ENCODE measurements at places on chromosomes 5 and 9.

DNA sequence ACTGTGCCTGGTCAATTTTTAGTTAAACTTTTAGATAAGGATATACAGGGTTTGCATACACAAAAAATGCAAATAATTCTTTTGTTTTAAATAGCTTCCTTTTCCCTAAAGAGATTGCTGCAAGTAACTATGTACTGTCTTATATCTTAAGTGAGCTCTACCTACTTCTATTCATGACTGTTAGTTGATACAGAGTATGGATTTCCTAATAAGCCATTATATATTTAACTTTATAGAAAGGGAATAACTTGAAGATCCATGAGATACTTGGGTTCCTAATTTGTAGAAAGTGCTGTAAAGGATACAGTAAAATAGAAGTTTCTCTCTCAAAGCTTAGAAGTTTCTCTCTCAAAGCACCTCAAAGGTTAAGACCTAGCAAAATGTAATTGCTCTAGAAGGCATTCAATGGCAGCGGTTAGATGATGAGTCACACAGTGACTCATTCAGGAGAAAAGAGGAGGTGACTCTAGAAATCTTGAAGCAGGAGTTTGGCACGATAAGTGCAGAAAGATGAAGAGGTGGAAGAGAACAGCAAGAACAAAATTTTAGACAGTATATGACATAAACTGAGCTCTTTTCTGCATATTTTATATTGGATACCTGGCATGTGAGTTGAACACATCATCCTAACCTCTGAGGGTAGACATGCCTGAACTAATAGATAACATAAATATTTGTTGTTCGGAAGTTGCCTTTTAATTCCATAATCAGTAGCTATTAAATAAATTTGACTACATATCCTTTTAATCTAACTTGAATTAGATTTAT lies 5.5 kb upstream of the DNAJC21 start:
- peak; percentile 72 for DNase-seq

- no peak for DNase-seq
Measured at GRCh38 chr5:138545919-138546562, 3.0 kb upstream of the ETF1 start.

- no peak for DNase-seq
Measured at GRCh38 chr5:91266184-91266705, 116.9 kb downstream of the ARRDC3 start.

GRCh38 chr5:145553177-145553576 lies 282.0 kb downstream of the PRELID2 start:
- no peak for DNase-seq

DNA sequence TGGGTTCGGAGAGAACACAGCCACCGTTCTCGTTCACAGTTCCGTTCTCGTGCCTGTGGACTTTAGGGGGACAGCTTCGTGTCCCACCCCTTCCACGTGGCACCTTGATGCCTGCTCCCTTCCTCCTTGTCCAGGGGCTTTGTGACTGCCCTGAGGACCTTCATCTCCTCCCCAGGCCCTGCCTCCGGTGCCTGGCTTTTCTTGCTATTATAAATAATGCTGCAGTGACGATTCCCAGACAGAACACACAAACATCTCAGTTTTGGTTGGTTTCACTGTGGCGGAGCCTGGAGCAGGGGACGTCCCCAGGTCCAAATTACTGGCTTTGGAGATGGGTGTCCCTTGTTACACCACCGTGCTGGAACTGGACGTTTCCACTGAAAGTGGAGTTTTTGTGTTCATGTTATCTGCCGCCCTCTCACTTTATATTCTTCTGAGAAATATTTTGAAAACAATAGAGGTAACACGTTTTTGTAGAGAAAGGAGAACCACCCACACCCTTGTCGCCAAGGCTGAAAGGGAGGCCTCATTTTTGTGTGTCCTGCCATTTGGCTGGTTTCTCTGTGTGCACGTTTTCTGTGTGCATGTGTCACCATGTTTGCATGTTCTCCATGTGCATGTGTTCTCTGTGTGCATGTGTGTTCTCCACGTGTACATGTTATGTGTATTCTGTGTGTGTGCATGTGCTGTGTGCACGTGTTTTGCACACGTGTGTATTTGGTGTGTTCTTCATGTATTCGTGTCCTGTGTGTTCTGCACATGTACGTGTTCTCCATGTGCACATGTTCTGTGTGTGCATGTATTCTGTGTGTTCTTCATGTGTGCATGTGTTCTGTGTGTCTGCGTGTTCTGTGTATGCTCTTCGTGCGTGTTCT lies 24.2 kb downstream of the WNK2 start:
- DNase-seq, result no peak

- DNase-seq, result no peak
Measured at GRCh38 chr9:100466829-100467221, 6.1 kb upstream of the TMEFF1 start.

DNA sequence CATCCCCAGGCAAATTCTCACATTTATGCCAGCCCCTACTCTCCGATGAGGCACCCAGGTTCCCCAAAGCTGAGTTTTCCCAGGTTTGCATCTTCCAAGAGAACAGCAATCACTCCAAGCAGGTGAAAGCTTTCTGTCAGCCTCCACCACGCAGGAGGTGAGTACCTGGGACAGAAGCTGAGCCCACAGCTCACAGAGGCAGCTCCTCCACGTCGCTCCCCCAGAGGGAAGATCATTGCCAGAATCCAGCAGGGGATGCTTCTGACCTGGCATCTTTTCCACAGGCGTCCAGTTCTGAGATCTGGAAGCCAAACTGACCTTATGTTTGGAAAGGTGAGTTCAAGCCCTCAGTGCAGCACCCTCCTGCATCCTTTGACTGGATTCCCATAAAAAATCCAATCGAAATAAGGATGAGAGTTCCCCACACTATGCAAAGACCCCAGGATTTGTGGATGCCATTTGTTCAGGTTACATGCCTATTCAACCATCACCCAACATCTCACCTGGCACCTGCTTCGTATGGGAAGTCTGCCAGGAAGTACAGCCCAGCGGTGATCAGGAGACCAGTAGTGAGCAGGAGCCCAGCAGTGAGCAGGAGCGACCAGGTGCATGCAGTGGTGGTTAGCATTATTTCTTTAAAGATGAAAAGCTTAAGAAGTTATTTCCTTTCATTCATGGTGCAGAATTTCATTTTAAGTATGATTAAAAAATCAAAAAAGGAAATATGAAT lies 47.4 kb upstream of the OLFM1 start:
- DNase-seq, result no peak

- no peak for DNase-seq
Measured at GRCh38 chr5:23289162-23289561, 218.2 kb upstream of the PRDM9 start.

DNA sequence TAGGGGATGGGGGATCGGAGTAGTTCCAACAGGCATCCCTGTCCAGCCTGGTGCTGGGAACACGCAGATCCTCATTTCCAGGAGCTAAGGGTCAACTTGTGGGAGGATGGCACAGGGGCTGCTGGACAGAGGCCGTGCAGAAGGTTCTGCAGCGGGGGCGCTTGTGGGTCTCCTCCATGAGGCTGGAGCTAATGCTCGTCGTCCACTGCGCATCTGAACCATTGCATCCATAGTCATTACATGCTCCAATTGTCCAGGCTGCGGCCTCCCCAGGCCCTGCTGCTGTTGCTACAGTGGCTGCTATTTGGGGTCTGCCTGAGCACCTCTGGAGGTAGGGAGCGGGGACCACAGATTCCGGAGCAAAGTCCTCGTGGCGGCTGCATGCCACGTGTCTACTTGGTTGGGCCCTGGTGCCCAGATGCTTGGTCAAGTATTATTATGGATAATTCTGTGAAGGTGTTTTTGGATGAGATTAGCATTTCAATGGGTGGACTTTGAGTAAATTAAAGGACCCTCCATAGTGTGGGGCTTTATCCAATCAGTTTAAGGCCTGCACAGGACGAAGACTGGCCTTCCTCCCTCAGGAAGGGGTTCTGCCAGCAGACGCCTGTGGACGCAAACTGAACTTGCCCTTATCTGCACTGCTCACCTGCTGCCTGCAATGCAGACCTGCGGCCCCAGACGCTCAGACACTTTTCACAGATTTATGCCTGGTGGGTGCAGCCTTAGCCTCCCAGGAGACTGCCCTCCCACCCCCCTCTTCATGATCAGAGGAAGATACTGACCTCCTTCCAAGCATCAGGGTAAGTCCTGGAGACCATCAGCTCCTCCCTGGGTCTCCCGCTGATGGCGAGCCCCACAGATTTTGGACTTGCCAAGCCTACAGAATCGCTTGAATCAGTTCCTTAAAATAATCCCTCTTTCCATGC lies 127.5 kb upstream of the IRX4 start:
- no peak for DNase-seq

DNA sequence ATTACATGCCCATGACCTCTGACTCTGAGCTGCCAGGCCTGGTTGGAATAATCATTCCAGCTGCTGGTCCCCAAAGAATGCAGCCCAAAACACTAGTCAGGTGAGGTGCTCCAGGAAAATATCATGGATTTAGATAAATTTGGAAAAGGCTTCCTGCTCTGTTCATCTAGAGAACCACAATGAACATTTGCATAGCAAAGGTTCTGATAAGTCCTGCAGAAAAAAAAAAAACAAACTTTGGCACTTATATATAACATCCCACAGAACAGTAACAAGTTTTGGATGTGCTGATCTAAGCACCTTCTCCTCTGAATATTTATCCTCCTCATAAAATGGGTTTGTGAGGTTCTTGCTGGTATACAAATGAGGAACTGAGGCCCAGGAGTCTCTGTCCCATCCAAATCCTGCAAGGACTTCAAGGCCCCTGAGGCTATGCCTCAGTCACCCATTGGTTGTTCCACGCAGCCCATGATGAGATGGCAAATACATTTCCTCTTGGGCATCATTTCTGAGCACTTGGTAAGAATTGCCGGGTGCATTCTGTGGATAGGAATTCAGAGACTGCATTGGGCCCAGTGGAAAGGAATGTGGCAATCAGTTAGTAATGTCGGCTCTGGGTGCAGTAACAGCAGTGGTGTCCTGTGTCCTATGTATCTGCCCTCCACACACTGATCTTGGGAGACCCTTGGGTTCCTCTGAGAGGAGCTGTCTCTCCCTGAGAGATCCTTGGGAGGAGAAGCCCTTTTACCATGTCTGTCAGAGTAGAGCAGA lies 73.4 kb upstream of the ASS1 start:
- no peak for DNase-seq

- no peak for DNase-seq
Measured at GRCh38 chr5:56025151-56025885, 30.6 kb upstream of the IL6ST start.

DNA sequence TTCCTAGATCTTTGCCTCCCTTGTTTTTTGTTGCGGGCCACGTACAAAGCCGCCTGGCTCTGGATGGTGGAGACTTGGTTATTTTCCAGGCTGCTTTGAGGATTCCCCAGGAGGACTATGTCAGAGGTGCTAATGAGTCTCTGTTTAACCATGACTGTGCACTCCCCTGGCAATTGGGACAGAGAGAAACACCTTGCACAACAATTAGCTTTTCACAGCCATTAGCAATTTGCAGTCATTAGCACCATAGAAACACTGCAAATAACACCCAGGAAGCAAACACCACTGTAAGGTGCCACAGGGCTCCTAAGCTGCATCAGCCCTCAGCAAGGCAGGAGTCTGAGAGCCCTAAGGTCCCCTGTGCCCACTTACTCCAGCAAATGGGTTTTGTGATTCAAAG lies 201.0 kb upstream of the VLDLR start:
- no peak for DNase-seq

GRCh38 chr9:91148306-91148705 lies 213.4 kb downstream of the AUH start:
- DNase-seq, result no peak

- no peak for DNase-seq
Measured at GRCh38 chr5:16936989-16937438, 926 bp upstream of the MYO10 start.

GRCh38 chr9:117359910-117360309 lies 54.9 kb downstream of the ASTN2 start:
- DNase-seq, result no peak

GRCh38 chr9:92737611-92738299 lies 26.9 kb downstream of the BICD2 start:
- DNase-seq, result no peak

DNA sequence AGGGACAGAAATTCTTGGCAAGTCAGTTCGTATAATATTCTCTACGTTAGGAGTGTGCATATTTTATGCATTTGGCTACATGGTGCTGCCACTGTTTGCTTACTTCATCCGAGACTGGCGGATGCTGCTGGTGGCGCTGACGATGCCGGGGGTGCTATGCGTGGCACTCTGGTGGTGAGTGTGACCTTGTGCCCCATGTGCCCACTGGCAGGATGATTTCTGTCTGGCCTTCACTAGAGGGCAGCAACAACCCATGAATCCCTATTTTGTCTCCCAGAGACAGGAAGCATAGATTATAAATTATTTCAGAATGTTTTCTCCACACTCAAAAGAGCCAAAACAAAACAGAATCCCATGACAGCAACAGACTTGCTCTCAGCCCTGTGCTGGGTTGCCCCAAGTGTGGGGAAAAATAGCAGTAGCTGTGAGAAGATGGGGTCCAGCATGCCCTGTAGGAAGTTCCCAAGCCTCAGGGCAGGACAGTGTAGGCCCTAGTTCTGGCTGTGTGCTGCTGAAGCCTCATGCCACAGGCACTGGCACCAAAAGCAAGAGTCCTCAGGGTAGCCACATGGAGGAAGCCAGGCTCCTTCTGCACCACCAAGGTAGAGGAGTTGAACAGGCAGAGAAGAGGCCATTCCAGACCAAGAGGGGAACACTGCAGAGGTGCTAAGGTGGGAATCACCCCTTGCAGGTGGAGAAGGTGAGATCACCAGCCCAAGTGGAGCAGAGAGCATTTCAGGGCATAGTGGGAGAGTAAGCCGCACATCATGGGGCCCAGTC lies 16.0 kb downstream of the SLC22A5 start:
- peak; percentile 53 for DNase-seq

- no peak for DNase-seq
Measured at GRCh38 chr5:160318409-160318808, 6.0 kb upstream of the CCNJL start.

DNA sequence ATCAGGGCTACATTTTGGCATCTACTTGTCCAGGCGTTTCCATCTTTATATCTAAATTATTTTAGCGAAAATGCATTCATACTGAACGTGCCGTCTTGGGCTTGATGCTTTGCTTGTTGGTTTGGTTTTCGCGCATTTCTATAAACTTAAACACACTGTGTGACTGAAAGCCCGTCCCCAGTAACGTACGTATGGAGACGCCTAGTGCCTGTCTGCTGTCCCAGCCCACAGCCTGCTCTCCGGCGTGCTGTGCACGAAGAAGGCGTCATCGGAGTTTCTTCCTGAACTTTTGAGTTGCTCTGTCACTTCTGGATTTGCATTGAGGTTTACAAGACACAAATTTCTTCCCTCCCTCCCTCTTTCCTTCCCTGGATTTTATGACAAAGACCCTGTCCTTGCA lies 40.6 kb upstream of the IRX4 start:
- no peak for DNase-seq

GRCh38 chr5:61752588-61752987 lies 420.5 kb downstream of the ZSWIM6 start:
- DNase-seq, result no peak

Data from HFF-Myc (cell line).